Dermis blood vessel endothelial cell (primary cell): ENCODE measurements at places on chromosomes 13 and 19. TPM values are rescaled to one million over a fixed set of nuclear protein-coding genes. Genes with fewer than 3 reads are reported as not detected.

PODNL1 gene
- total RNA-seq, result 0.09 and 0.34 TPM in 2 replicates

IGLON5 gene
- total RNA-seq, result not detected in 2 replicates

ZNF93 gene
- 6.0 and 11.7 TPM in 2 replicates for total RNA-seq

DNA sequence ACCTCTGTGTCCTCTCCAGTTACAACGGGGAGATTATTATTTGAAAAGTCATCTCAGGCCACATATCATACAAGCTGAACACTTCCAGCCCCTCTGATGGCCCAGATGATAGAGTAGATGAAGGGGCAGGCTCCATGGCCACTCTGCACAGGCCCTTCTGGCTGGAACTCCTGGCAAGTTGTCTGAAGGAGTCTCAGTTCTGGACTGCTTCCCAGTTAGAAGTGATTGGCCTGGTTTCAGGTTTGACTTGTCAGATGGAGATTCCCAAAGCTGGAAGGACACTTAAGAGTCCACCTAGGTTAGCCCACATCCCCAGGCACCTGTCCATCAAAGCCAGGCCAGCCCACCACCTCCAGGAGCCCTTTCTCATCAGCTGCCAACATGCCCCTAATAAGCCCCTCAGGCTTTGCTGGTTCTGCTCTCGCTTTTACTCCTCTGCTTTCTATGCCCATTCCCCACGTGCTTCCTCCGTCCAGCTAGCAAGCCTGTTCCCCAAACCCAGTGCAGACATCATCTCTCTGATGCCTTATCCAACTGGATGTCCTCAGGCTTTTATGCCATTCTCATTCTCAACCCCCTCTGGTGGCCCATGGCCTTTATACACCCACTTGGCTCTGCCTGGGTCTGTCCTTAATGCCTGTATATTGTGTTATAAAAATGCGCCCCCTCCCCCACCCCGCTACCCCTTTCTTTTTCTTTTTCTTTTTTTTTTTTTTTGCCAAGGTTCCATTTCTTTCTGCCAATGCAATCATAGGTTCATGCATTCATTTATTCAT, 56.5 kb downstream of the HSPH1 start:
- no peak for DNase-seq

ZNF99 gene
- not detected in 2 replicates for total RNA-seq

DNA sequence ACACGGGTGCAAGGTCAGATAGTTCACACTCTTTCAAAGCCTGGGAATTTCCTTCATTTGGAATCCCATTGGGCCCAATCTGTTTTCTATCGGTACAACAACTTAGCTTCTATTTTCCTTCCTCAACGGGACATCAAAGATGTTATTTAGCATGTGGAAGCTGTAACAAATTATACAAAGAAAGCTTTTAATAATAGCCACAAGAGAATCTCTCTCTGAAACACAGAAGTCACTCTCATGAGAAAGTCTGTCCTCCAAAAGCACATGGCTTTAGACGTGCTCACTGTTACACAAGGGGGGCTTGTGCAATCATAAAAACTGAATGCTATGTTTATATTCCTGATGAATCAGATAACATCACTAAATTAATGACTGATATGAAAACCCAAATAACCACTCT, 28.9 kb upstream of the CYSLTR2 start:
- no peak for DNase-seq

DNA sequence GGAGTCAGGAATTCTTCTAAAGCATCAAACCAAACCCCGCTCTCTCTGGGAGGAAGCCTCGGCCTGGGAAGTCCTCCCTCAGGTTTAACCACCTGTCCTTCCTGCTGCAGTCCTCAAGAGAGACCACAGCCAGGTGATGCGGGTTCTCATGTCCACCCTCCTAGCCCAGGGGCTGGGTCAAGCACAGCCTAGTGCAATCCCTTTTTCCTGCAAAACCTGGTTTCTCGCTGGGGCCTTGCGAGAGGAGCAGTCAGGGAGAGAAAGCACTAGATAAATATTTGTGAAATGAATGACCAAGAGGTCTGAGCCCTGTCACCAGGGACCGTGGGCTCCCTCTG, 2.4 kb downstream of the SLC8A2 start:
- no peak for DNase-seq

SIGLEC12 gene
- total RNA-seq, result not detected in 2 replicates

DNA sequence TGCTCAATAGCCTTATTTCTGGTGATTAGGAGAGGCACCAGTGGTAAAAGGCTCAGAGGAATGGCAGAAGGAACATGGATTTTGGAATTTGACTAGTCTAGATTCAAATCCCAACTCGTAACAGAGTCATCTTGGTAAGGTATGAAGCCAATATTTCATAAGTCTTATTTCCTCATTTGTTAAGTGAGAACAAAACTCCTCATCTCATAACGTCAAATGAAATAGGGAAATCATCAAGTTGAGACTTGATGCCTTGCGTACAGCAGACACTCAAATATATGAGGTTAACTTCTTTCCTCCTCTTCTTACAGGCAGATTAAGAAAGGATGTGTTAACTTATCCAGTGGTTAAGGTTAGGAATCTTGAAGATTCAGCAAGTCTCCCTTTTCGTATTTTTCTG, 189.2 kb downstream of the DLEU7 start:
- no peak for DNase-seq

- no peak for DNase-seq
Measured at GRCh38 chr13:40787062-40787461, 2.3 kb upstream of the SLC25A15 start.

- DNase-seq, result peak; percentile 8
Measured at GRCh38 chr13:38602266-38602665, 84.6 kb upstream of the FREM2 start.

- DNase-seq, result no peak
Measured at GRCh38 chr19:49116544-49116943, 2.4 kb downstream of the LIN7B start.

RPL36 gene
- 379 and 554 TPM in 2 replicates for total RNA-seq

GRCh38 chr13:33775339-33776108, 42.4 kb upstream of the RFC3 start:
- DNase-seq, result no peak

DNA sequence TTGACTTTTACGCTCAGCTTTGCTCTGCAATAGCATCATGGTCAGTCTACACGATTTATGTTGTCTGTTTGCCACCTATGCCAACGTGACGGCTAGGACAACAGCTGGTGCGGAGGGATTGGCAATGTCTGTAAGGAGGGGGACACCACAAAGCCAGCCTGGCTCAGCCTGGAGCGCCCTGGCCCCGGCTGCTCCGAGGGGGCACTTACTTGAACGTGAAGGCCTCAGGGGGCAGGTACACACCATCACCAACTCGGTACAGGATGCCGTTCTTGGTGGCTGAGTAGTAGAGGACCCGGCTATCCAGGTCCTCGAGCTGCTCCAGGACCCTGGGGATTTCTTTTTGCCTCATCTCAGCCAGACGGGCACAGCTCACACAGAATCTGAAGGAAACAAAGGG, 26.4 kb upstream of the EIF3G start:
- DNase-seq, result no peak

GSX1 gene
- total RNA-seq, result not detected in 2 replicates

TINCR gene
- total RNA-seq, result under 0.01 TPM in 1 of 2 replicates, not detected in the other

CEACAM1 gene
- total RNA-seq, result 24.5 and 27.5 TPM in 2 replicates

- no peak for DNase-seq
Measured at GRCh38 chr19:39128516-39129079, 3.0 kb downstream of the PAK4 start.

DNA sequence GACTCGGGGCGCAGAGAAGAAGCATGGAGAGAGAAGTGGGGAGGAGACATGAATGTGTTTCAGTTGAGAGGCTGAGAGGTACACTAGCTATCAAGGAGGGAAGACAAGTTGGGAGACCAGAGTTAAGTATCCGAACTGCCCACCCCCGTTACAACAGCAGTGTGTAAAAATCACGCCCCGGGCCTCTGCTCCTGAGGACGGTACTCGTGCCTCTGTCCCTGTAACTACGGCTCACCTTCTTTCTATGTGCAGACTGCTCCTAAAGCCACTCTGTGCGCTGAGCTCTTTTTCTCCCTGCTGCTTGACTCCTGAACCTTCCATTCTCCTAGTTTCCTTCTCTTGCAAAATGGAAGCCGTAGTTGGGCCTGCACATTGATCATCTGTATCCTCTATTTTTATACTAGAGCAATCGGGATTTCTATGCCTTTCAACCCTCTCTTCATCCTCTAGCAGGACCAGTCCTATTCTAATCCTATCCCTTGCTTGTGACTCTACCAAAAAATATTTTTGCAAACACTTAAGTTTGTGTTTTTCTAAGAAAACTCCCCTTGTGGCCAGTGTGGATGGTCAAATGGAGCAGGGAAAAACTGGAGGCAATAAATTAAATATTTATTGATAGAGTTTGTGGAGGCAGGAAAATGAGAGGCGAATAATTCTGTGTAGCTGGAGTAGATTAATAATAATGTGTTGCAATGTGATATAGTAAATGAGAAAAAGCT, 569 bp downstream of the POLR1D start:
- DNase-seq, result peak; percentile 49
